ENCODE measurements at places on chromosomes 13 and 19.
A peak's percentile ranks its signal among the peaks of the same experiment; 100 is the strongest.

DNA sequence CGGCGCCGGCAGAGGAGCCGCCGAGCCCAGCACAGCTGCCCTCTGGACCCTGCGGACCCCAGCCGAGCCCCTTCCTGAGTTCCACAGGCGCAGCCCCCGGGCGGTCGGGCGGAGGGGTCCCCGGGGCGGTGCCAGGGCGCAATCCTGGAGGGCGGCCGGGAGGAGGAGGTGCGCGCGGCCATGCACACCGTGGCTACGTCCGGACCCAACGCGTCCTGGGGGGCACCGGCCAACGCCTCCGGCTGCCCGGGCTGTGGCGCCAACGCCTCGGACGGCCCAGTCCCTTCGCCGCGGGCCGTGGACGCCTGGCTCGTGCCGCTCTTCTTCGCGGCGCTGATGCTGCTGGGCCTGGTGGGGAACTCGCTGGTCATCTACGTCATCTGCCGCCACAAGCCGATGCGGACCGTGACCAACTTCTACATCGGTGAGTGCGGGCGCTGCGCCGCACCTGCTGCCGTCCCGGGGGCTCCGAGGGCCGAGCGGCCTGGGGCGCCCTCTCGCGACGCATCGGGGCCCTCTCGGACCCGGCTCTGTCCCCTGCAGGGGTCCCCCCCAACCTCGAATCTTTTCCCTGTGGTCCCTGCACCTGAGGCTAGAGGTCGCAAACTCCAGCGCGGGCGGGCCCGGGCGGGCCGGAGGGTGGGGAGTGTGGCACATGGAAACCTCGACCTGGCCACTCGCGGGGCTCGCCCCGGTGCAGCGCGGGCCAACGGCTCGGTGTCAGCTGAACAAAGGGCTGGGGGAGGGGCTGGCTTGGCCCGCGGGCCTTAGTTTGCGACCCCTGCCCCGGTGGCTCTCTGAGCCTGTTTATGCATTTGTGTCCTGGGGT lies at the start of gene KISS1R:
TSS of gene KISS1R (plus strand) at position 11 of the 829 bp plus-strand sequence. CDS start at position 181, 170 bp downstream.
- no peak for DNase-seq

DNA sequence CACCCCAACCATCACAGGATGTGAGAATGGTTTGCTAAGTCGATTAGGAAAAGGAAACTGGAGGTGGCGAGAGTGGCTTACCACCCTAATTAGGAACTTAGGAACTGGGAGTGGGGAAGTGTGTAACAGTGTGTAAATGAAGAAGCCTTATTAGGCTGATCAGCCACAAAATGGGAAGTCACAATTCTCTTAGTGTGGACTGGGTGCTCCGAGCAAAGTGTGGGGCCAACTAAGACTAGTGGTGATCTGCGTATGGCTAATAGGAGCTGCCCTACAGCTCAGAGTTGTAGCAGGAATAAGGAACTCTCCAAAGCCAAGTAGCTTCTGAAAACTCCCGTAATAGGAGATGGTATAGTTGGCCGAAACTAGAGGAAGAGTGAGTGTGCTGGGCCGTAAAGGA lies 7.6 kb downstream of the SIGLEC11 start:
- DNase-seq: peak; percentile 53

DNA sequence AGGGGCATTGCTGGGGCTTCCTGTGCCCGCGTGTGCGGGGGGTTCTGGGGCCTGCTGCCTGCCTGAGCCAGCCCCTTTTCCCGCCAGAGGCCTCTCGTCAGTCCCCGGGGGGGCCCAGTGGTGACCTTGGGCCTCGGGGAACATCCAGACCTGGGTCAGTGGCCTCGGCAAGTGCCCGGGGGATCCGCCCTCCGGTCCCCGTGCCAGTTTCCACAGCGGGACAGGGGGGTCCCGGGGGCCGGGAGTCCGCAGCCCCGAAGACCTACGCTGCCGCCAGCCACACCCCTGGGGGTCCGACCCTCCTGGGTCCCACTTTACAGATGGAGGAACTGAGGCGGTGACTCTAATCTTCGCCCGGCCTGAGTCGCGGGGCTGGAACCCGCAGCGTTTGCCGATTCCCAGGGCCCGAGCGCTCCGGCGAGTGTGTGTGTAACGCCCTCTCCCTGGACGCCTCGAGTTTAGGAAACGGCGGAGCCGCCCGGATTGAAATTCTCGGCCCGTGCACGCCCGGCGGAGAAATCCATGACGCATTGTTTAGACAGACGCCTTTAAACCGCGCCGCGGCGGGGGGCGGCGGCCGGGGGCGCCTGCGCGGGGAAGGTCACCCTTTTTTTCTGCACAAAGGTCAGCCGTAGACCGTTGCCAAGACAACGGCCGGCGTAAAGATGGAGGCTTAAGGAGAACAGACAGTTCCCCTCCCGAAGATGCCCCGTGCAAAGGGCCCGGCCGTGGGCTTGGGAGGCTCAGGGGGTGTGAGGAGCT lies 39.3 kb downstream of the EFNA2 start:
- peak; percentile 33 for DNase-seq

DNA sequence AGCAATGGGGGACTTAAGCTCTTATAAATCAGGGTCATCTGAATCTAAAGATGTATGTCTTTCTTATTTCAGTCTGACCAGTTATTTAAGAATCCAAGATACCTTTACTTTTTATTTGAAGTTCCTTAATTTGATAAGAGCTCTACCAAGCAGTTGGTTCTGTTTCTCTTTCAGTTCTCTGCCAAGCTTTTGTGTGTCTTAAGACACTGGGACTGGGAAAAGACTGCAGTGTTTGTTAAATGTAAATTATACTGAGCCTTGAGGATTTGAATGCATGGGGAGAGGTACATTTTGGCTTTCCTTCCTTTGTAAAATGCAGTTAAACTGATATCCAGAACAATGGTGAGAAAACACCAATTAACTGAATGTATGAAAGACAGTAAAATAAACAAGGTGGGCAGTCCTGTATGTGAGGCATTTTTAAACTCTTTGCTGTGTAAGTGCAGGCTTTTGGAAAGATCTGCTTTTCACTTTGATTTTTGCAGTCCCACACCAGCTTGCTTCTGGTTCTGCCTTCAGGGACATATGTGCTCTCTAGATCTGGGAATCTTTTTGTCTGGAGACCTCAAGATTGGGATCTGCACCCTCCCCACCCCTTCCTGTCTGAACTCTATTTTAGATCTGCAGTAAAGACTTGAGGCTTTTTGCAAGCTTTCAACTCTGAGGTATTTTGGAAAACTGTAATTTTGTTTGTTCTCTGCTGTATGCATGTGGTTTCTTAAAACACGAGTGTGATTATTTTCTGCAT lies 77.6 kb downstream of the LRCH1 start:
- DNase-seq: no peak

DNA sequence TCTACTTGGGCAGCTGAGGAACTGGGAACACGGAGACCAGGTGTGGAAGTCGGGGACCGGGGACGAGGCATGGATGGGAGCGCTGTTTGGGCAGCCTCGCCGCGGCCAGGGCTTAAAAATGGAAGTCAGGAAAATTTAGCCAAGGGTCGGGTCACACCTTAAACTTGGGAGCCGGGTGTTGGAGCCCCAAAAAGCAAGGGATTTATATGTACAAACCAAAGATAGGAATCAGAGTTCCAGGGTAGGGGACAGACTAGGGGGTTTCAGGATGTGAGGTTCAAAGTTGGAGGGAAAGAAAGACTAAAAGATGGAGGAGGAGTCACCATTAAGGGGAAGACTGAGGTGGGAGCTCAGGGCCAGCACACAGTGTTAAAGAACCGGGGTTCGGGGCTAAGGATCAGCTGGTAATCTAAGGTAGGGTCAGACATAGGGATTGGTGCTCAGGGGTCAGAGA lies 530 bp downstream of the FOXA3 start:
- no peak for DNase-seq

DNA sequence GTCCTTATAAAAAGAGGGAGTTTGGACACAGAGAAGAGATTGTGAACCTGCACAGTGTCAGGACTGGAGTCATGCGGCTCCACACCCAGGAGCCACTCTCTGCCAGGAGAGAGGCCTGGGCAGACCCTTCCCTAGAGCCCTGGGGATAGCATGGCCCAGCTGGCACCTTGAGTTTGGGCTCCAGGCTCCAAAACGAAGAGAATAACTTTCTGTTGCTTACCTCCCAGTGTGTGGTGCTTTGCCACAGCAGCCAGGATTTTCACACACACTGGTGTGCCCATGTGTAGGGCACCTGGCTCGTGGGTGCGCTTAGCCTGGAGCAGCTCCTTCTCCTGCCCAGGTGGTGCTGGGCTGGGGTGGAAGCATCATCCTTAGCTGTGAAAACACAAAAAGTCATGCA lies 344.3 kb downstream of the TEX29 start:
- DNase-seq: no peak

GRCh38 chr19:23771316-23771715 lies 12.6 kb upstream of the ZNF681 start:
- DNase-seq: no peak

- no peak for DNase-seq
Measured at GRCh38 chr13:70784207-70784989, 676.1 kb upstream of the KLHL1 start.

- DNase-seq: no peak
Measured at GRCh38 chr19:6473647-6474046, 7.9 kb downstream of the DENND1C start.

DNA sequence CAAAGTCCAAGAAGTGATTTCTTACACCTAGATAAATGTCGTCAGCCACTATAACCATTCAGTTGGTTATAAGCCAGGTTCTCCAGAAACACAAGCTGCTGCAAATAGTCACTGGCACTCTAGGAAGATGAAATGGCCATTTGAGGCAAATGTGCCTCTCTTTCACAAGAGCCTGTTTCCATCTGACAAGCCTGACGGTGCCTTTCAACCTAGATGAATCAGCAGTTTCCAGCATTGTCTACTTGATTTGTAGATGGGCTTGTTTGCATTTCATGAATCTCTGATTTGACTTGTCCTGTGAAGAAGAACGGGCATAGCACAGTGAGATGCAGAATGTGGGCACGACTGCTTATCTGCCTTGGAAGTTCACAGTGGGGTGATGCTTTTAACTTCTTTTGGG lies 327.2 kb downstream of the LMO7 start:
- DNase-seq: no peak

GRCh38 chr13:76813000-76813691 lies 73.1 kb downstream of the KCTD12 start:
- DNase-seq: no peak

- DNase-seq: no peak
Measured at GRCh38 chr13:26132756-26133155, 80.9 kb upstream of the SHISA2 start.

DNA sequence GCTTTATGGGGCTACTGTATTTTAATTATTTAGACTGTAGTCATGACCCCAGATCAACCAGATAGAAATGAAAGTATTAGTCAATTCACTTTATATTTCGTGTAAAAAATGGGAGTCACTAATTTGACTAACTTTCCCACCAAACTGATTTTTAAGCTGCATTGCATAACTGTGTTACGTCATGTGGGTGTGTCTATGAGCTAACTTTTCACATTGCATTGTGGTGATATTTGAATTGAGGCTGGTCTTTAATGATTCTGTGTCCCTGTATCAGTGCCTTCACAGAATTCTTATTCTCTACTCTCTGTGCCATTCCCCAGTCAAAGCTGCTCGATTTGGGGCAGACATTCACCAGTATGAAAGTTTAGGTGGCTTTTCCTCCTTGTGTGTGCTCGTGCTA lies 172.7 kb upstream of the MAB21L1 start:
- DNase-seq: peak; percentile 20

GRCh38 chr19:42251572-42252358 lies 3.2 kb downstream of the ERF start:
- DNase-seq: no peak

- no peak for DNase-seq
Measured at GRCh38 chr19:15701757-15702533, 25.9 kb upstream of the OR10H2 start.

DNA sequence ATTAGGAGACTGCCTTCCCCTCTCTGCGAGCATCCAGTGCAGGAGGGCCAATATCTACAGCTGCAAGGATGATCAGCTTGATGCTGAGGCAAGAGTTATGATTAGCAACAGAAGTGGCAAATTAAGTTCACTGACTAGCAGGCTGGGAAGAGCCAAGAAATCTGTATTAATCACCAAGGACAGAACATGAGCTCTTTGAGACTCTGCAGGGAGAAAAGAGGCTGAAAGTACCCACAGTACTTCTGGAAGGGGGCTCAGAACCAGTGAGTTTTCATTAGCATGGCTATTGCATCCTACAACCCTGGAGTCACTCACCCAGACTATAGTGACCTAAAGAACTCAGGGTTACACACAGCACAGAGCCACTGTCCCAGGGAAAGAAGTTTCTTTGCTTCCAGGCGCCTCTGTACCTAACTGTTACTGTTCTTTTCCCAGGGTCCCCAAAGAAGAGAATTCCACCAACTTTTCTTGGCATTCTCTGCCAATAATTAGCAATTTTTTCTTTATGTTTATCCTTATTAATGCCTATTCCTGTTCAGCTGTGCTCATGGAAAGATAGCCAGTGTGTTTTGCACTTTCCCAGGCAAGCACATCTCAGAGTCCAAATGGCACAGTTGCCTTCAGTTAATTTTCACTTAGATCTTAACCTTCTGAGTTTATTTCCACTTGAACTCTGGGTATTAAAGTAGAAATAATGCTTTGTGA lies 25.8 kb upstream of the MEDAG start:
- DNase-seq: no peak

DNA sequence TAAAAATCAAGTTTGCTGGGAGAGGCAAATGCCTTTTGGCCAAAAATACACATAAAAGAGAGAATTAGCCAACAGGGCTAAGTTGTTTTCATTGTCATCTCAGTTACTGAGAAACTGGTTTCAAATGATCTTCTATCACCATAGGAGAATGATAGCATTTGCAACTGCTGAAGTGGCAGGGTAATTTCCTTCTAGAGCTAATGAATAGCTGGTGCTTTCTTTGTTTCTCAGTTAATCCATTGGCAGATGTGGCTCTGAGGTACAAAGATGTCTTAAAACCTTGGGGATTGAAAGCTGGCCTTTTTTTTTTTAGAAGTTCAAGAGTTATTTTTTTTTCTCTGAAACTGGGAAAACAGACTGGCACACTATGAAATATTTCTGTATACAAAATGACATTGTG lies 332.7 kb upstream of the KLF12 start:
- DNase-seq: no peak

DNA sequence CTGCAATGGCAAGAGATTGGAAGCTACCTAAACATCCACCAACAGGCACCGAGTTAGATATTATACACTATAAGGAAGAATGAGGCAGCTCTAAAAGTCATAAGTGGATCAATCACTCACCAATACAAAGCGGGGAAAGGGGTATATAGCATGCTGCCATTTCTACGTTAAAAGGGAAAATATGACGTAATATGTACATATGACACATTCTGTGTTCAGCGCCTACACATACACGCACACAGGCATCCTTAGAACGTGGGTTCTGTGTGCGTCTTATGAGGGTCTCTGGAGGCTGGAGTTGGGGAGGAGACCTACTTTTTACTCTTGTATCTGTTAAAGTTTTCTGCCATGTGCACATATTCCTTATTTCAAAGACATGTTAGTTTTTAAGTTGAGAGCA lies 5.9 kb downstream of the IL17D start:
- DNase-seq: no peak
